ENCODE measurements at places on chromosomes 6 and 20.

GRCh38 chr6:132725947-132726607 is 12.2 kb upstream of the VNN1 start:
- DNase-seq, result no peak

DNA sequence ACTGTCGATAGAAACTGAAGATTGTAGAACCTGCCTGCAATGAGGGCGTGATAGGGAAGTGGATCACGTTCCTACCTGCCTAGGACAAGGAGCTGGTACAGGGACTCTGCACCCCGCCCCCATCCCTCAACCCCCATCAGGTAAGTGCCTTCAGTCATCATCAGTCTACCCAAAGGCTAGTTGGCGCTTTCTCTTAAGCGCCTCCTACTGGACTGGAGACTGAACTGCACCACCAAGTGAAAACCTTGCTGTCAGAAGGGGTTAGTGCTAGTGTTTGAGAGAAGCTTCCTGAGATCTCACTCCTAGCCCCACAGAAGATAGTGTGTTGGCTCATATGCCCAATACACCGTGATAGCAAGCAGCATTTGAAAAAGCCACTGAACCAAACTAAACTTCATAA is 706.5 kb upstream of the MAN1A1 start:
- DNase-seq, result no peak

DNA sequence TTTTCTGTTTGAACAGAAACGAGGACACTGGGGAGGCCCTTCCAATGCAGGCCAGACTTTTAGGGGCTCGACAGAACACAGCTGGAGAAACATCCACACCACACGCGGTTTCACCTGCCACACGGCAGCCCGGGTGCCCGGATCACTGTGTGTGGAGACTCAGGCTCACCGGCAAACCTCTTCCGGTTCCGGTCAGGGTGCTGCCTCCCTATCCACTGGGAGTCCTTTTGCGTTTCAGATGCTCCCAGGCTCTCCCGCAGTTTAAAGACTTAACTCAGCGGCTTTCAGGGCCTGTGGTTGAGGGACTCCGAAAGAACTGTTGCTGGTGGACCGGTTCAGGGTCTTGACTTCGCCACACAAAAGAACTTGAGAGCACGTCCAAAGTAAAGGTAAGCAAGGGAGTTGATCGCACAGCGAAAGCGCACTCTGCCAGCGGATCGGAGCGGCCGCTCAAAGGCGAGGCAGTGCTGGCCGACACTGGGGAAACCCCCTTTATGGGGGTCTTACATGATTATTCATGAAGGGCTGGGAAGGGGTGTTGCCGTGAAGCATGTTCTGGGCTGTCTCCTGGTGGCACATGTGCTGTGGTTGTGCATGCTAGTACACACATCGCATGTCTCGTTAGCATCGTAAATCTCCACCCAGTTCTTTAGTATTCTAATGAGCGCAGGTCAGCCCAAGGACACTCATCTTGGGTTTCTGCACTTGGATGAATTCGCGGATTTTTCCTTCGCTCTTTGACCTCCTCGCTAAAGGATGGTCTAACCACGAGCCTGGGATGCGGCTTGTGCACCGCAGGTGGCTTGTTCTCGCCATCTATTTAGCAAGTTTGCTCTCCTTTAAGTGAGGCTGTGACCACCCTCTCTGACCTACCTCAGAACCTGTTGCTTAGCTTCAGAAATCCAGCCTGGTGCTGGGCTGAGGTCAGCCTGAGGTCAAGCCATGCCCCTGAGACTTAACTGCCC is 180.3 kb downstream of the CDH26 start:
- DNase-seq, result peak; percentile 30

DNA sequence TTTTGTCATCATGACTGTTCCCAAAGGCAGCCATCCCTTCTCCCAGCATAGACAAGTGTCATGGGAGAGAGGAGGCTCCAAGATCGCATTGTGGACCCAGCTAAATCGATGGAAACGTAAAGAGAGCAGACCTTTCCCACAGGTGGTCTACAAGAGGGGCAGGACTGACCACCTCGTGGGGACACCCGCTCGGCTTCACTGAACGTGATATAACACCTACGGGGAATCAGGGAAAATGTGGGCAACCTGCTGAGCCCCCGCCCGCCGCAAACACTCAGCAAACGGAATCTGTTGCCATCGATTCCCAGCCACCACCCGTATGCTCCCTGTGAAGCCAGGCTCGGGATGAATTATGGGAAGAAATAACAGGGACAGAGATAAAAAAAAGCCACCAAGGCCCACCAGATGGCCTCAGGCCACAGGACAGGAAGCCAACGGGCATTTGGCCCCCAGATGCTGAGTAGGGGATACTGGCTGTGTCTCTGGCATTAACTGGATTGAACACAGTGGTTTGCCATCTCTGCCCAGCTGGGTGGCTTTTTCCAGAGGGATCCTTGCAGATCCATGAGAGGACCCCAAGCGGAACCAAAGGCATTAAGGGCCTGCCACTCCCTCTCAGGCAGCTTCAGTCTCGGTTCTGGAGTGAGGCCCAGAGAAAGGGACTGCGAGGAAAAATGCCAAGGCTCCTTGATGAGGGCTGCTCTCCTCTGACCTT is 44.4 kb downstream of the BMP7 start:
- DNase-seq, result no peak

DNA sequence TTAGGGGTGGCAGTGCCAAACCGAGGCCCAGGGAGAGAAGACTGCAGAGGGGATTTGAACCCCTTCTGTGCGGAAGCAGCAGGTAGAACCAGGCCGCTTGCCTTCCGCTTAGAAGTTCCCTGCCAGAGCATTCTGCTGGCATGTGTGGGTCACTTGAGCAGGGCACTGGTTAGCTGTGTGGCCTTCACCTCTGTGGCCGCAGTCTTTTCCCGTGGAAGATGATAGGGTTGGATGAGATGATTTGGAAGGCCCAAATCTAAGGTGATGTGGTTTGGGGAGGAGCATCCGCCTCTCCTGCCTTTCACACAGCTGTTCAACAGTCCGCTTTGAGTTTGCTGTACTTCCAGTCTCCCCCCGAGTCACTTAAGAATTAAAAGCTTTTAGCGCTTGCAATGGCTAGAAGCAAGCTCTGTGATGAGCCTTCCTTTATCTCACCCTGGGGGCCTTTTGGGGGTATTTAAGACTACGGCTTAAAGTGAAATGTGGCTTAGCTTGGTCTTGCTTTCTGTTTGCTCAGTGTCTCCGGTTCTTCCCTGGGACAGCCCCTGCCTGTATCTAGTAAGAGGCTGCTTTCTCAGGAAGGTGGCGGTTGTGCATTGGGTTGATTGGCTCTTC is 743 bp downstream of the CMTR1 start:
- DNase-seq, result peak; percentile 57

- DNase-seq, result no peak
Measured at GRCh38 chr6:74657011-74657410, 548.8 kb downstream of the COL12A1 start.

DNA sequence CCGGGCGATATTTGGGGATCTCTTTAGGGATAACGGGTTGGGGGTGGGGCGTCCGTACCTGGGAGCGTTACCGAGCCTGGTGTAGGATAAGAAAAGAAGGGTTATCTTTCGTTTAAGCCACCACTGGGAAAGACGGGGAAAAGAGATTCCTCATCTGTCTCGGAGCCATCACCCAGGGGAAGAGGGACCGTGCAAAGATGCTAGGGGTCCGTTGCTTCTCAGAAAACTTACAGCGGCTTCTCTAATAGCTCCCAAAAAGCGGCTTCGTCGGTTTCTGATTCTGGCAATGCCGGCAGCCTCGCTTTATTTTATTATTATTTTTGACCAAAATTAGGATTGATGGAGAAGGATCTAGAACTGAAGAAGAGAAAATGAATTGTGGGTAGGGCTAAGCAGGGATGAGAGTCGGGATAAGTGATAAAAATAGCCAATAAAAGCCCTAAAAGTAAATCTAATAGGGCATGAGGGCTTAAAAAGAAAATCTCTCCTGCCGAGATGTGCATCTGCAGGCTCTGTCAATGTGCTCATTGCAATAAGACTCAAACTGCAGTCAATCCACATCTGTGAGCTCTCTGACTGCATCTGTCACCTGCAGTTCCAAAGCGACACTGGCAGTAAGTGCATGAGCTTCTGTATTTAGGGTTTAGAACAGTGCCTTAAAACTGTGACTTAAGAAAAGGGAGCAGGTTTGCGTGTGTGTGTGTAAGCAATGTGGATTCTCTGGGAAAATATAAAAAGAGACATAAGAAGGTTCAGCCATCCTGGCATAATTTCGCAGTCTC is 801 bp downstream of the TBPL1 start:
- no peak for DNase-seq

DNA sequence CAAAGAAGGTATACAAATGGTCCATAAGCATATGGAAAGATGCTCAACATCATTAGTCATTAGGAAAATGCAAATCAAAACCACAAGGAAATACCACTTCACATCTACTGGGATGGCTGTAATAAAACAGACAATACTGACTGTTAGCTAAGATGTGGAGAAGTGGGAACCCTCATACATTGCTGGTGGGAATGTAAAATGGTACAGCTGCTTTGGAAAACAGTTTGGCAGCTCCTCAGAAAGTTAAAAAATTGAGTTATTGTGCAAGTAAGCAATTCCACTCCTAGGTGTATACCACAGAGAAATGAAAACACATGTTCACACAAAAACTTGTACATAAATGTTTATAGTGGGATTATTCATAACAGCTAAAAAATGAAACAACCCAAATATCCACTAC is 173.0 kb upstream of the JAG1 start:
- DNase-seq, result no peak

DNA sequence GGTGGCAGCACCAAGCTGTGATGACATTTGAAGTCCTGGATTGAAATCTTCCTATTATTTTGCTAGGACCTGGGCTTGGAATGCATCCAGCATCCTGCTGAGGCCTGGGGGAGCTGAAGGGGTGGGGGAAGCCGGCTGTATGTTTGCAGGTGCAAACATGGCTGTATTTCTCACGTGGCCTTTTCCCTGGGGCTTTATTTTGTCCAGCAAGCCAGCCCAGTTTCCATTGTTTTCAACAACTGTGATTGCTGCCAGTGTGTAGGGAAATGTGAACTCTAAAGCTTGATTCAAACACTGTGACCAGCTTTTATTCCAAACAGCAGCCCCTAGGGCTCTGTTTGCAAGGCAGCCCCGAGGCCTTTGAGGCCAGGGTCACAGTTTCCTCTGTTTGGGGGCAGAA is 683.0 kb downstream of the DHX35 start:
- no peak for DNase-seq

DNA sequence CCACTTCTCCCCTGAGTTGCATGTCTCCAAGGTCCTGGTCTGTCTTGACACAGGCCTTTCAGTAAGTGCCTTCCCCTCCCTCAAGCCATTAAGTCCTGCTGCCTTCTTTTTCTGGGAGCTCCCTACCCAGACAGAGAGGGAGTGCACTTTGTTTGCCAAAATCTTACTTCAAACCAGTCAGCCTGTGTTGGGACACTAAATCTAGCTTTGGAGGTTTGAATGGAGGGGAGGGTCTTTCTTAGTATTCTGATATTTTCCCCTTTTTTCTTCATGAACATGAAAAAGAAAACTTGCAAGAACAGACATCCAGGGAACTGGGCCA is 170.7 kb upstream of the PMEPA1 start:
- DNase-seq, result no peak

DNA sequence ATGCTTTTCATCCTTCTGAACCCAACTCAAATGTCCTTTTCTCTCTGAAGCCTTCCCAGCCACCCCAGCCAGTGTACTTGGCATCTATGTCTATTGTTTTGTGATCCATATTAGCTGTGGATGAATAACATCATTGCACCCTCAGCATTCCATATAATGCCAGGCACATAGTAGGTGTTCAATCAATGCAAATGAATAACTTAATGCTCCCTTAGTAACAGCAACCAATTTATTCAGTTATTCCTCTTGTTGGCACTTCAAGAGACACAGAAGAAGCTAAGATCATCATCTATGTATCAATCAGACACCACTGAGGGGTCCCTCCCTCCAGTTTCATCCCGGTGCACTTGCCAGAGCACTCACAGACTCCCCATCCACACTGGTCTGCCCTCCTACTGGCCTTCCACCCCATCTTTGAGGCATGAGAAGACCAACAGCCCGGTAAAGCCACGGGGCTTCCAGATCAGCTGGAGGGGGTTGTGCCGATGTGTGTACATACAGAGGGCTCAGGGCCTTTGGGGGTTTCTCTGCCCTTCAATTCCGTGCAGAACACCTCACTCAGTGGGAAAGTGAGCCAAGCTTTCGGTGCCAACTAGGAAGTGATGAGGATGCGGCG is 2.4 kb upstream of the TAF8 start:
- DNase-seq, result no peak

- DNase-seq, result no peak
Measured at GRCh38 chr20:38258545-38259215, 1.9 kb downstream of the KIAA1755 start.

DNA sequence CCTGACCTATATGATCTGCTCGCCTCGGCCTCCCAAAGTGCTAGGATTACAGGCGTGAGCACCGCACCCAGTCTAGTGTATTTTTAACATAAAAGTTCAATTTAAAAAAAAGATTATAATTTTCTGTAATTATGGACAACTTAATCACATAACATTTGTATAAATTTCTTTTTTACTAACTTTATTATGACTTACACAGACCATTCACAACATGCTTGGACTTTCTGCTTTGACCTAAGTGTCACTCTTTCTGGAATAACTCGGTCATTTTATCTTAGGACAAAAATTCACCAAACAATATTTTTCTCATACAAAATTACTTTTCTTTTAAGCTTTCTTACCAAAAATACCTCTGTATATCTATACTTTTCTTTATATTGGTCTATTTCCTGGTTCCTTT is 15.4 kb upstream of the IL22RA2 start:
- no peak for DNase-seq

DNA sequence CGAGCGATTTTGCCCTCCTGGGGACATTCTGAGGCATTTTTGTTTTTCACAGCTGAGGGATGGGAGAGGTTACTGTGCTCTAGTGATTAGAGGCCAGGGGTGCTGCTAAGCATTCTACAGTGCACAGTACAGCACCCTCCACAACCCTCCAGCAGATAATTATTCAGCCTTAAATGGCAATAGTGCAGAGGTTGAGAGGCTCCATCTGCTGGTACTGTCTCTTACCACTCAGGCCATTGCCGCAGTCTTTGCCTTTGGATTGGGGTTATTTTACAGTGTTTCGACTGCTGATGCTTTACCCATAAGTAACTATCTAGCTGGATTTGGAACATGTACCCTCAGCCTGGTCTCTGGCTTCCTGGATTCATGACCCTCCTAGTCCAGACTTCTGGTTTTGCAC is 705.3 kb downstream of the KIF16B start:
- no peak for DNase-seq

DNA sequence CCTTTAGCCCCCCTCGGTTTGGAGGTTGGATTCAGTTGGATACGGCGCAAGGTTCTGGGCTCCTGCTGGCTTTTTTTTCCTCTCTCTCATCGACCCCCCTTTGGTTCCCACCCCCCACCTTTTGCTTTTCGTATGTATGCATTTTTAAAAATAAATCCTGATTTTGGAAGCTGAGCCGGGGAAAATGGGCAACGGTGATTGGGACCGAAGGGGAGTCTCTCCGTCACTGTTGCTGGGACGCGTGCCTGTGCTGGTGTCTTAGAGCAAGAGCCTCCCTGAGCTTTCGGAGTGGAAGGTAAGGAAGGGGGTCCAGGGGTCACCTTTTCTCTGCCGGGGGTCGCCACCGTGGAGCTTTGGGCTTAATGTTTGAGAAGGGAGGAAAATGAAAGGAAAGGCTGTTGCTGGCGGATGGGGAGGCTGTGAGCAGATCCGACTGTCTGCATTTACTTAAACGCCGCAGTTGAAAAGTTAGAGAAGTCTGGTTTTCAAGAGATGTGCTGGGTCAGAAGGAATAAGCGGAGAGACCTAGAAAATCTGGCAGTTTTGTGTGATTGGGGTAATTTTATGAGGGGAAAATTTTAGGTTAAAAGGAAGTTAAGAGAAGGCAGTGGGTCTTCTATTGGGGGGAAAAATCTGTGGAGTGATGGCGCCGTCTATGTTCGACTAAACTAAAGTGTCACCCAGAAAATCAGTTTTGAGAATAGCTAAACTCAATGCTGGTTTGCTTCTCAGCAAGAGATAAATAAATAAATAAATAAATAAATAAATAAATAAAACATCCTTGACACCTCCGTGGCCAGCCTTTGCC is 828 bp downstream of the ADGRB3 start:
- DNase-seq, result no peak

Data from activated naive CD4-positive, alpha-beta T cell treated with Interleukin-2 at 50 U/mL for 16 hours (primary cell).